Activated CD8-positive, alpha-beta memory T cell treated with anti-CD3 and anti-CD28 coated beads, Interleukin-2, amount 10 ng/mL, durations not matched to agents 7 days and 5 days (primary cell): ENCODE measurements at places on chromosomes 11 and 22. TPM values are rescaled to one million over a fixed set of nuclear protein-coding genes. Genes with fewer than 3 reads are reported as not detected.

DNA sequence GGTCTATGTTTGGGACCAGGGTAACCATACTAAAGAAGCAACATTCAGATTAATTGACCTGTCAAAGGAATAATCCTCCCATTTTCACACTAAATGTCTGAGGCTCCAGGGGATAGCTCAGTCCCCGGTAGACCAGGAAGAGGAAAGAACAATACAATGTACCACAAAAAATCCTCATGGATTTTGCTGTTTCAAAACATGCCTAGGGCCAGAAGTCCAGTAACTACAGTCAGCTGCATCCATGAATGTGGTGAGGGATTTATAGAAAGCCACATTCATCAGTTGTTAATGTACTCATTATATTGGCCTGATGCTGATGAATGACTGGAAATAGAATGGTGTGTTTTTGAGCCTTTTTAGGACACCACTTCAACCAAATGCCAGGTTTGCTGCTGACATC, 6.9 kb upstream of the ETS1 start:
- DNase-seq = no peak
- no peaks in the 10 kb centered on the region for H3K4me1 ChIP-seq
- H3K27ac ChIP-seq = no peak overlapping the region
- peaks cover 10% of the 10 kb centered on the region for H3K27me3 ChIP-seq
- peaks cover 3% of the 10 kb centered on the region for H3K36me3 ChIP-seq

DNA sequence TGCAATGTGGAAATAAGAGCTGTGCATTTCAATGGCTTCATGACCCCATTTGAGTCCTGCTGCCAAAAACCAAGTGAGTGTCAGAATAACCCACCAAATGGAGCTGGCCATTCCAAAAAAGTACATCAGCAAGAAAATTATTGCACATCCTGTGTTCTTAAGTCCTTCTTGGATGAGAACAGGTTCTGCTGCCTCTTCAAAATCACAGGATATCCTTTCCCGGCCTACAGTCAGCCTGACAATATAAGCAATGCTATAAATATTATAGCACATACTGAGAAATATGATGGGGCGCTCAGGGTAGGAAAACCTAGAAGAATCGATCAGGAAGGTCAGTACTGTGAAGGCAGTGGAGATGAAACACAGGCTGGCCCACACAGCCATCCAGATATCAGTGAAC, 3.5 kb downstream of the FZD4 start:
- no peak overlapping the region for H3K27ac ChIP-seq
- DNase-seq = no peak
- H3K4me3 ChIP-seq = no peak overlapping the region
- H3K4me1 ChIP-seq = peaks cover 14% of the 10 kb centered on the region
- no peaks in the 10 kb centered on the region for H3K36me3 ChIP-seq
- H3K27me3 ChIP-seq = peaks cover 44% of the 10 kb centered on the region

- H3K36me3 ChIP-seq = no peaks in the 10 kb centered on the region
- H3K4me1 ChIP-seq = peaks cover 4% of the 10 kb centered on the region
- no peak overlapping the region for H3K4me3 ChIP-seq
These were observed 61.5 kb downstream of the IGLL1 start for GRCh38 chr22:23518376-23519187.

DNA sequence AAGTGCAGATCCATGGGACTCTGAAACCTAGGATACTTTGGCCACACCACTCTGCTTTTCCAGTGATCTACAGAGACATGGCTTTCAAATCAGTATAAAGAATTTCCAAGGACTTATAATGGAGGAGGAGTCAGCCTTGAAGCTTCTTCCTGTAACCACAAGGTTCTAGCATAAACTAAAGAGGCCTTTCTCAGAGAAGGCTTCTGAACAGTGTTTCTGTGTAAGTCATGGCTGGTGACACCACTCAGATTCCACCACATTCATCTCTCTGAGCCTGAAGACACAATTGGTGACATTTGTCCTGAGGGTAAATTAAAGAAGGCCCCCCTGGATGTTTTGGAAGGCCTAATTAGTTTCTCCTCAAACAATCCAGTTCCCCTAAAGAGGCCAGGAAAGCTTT, 29.0 kb upstream of the ADORA2A start:
- H3K4me3 ChIP-seq = no peak overlapping the region
- H3K36me3 ChIP-seq = peaks cover 9% of the 10 kb centered on the region
- peak overlapping the region; percentile 6 for H3K27ac ChIP-seq

DNA sequence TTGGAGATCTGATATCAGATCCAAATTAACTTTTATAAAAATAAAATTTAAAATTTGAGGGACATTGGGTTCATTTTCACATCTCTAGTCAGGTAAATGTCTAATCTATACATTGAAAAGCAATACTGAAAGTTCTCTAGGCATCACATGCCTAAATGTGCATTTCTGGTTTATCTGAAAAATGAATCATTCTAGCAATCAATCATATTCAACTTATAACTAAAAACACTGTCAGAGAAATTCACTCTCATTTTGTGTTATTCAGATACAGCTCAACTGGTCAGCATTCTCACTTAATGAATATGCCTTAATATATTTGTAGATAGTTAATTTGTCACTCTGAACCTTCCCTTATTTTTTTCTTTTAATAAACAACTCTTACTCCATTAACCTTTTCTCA, 243.2 kb downstream of the CASP12 start:
- no peak overlapping the region for H3K27ac ChIP-seq
- H3K4me3 ChIP-seq = no peak overlapping the region
- H3K36me3 ChIP-seq = peaks cover 54% of the 10 kb centered on the region
- peaks cover 45% of the 10 kb centered on the region for H3K4me1 ChIP-seq
- DNase-seq = no peak

DNA sequence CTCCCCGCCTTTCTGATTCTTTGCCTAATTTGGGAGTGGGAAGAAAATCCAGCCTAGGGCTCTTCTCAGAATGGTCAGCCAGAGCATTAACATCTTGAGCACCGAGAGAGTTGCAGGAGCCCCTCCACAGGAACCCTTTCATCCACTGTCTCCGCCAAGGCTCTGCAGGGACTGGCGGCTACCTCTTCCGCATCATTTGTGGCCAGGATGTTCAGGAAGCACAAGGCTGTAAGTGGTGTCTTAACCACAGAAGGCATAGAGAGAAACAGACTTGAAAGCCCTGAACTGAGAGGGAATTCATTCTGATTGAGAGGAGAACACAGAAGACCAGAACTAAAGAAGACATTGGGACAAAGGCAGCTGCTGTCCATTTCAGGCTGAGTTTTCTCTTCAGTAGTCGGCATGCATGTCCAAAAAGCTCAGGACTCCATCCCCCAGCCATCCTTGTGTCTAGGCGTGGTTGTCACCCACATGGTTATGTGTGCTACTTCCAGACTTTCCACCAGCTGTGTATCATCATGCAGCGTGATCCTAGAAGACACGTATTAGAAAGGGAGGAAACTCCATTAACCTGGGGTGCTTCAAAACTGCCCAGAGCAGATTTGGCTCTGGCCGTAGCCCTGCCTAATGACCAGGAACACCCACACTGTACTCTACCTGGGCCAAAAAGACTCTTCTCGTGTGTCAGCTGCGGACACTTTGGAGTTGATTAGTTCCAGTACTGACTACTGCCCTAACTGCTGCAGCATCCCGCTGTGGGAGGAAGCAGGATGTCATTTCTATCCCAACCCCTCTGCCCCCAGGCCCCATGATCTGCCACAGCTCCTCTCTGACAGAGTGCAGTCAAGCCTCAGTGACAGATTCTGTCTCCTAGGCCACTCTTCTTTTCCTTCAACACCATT, 725.1 kb downstream of the NTM start:
- DNase-seq = no peak
- H3K27ac ChIP-seq = no peak overlapping the region
- H3K36me3 ChIP-seq = no peaks in the 10 kb centered on the region
- no peaks in the 10 kb centered on the region for H3K27me3 ChIP-seq
- H3K4me1 ChIP-seq = no peaks in the 10 kb centered on the region

DNA sequence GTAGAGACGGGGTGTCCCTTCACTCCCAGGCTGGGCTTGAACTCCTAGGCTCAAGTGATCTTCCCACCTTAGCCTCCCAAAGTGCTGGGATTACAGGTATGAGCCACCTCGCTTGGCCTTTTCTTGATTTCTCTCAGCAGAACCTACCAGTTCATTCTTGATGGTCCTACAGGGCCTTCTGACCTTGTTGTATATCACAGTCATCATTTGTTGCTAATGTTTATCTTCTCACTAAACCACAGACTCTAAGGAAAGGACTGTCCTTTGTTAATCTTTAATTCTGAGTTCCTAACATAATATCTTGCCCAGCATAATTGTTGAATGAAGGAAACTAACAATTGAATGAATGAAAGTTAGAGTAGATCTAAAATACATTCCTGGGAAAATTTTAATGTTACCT, 22.0 kb upstream of the ZC3H12C start:
- H3K4me3 ChIP-seq = no peak overlapping the region
- peaks cover 22% of the 10 kb centered on the region for H3K27me3 ChIP-seq
- DNase-seq = no peak
- no peak overlapping the region for H3K27ac ChIP-seq
- peaks cover 22% of the 10 kb centered on the region for H3K4me1 ChIP-seq

GRCh38 chr11:44968510-44968909, 17.8 kb upstream of the TP53I11 start:
- no peaks in the 10 kb centered on the region for H3K4me1 ChIP-seq
- no peak overlapping the region for H3K4me3 ChIP-seq
- no peaks in the 10 kb centered on the region for H3K27me3 ChIP-seq
- H3K36me3 ChIP-seq = no peaks in the 10 kb centered on the region

- DNase-seq = no peak
- H3K36me3 ChIP-seq = no peaks in the 10 kb centered on the region
- H3K4me1 ChIP-seq = peaks cover 28% of the 10 kb centered on the region
- H3K4me3 ChIP-seq = no peak overlapping the region
- peaks cover 44% of the 10 kb centered on the region for H3K27me3 ChIP-seq
These were observed 2.3 kb upstream of the RTN4RL2 start for GRCh38 chr11:57458060-57458409.

- DNase-seq = peak; percentile 9
- no peak overlapping the region for H3K27ac ChIP-seq
- no peaks in the 10 kb centered on the region for H3K4me1 ChIP-seq
- H3K4me3 ChIP-seq = no peak overlapping the region
These were observed 1046.9 kb downstream of the BRD1 start for GRCh38 chr22:48780597-48781277.

- H3K4me3 ChIP-seq = no peak overlapping the region
- no peak overlapping the region for H3K27ac ChIP-seq
- H3K27me3 ChIP-seq = peaks cover 13% of the 10 kb centered on the region
- H3K36me3 ChIP-seq = no peaks in the 10 kb centered on the region
- DNase-seq = peak; percentile 53
These were observed 16.0 kb downstream of the USH1C start for GRCh38 chr11:17528181-17528691.

GRCh38 chr22:21698430-21699329, 32.9 kb downstream of the PPIL2 start:
- DNase-seq = no peak
- H3K36me3 ChIP-seq = peaks cover 5% of the 10 kb centered on the region
- no peak overlapping the region for H3K27ac ChIP-seq
- no peak overlapping the region for H3K4me3 ChIP-seq
- H3K27me3 ChIP-seq = no peaks in the 10 kb centered on the region

DNA sequence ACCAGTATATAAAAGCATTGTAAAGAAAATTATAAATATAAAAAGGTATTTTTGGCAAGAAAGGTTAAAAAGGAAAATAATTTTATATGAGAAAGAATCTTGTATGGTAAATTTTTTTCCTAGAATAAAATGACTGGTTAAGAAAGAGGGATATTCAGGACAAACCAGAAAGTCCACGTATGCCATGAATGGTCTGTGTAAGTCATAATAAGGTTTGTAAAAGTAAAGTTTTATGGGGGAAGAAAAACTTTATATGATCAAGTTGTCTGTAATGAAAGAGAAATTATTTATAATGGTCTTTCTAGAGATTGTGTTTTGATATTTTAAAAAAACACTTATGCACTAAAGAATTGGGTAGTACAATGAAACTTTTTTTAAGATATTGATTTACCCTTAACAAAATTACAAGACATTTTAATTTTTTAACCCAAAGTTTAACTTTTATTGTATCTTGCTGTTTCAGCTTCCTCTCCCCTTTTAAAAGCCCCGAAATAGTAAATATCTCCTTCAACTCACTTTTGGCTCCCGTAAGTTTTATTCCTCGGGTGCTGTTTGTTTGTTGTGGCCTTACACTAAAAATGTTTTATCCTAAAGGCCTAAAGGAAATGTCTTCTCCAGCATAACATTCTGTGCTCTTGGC, 47.7 kb downstream of the AMOTL1 start:
- no peaks in the 10 kb centered on the region for H3K4me1 ChIP-seq
- no peak for DNase-seq
- peaks cover 17% of the 10 kb centered on the region for H3K27me3 ChIP-seq
- H3K4me3 ChIP-seq = no peak overlapping the region
- H3K36me3 ChIP-seq = peaks cover 7% of the 10 kb centered on the region
- no peak overlapping the region for H3K27ac ChIP-seq

MIEF1 gene
- 40.6 TPM for total RNA-seq

ANO5 gene
- total RNA-seq = 0.16 TPM

DCHS1 gene
- total RNA-seq = 0.32 TPM

WT1 gene
- not detected for total RNA-seq

GNB1L gene
- 13.7 TPM for total RNA-seq

BIK gene
- total RNA-seq = 1.9 TPM

C11orf16 gene
- total RNA-seq = not detected
